Mesothelial cell of epicardium (in vitro differentiated cells): ENCODE measurements at places on chromosomes 1 and 21. TPM values are rescaled to one million over a fixed set of nuclear protein-coding genes. Genes with fewer than 3 reads are reported as not detected.

The NR1I3 gene
- not detected in 3 replicates for total RNA-seq

The SH2D1B gene
- total RNA-seq: not detected in 3 replicates

The RIPK4 gene
- total RNA-seq: 14.7 to 16.0 TPM (median 15.7 TPM) in 3 replicates

The DNAH14 gene
- total RNA-seq: 82.3 to 84.7 TPM (median 82.9 TPM) in 3 replicates

The HTR6 gene
- total RNA-seq: 0.11 to 0.24 TPM (median 0.11 TPM) in 3 replicates

The ODR4 gene
- 22.6 to 28.4 TPM (median 27.4 TPM) in 3 replicates for total RNA-seq

The SRSF4 gene
- 103 to 107 TPM (median 105 TPM) in 3 replicates for total RNA-seq

The SEMA6C gene
- total RNA-seq: 14.9 to 15.0 TPM (median 14.9 TPM) in 3 replicates

The FCRL2 gene
- not detected in 3 replicates for total RNA-seq

The LRRC8C gene
- total RNA-seq: 1.2 to 1.3 TPM (median 1.3 TPM) in 3 replicates

The PDZK1IP1 gene
- not detected in 3 replicates for total RNA-seq

The MAEL gene
- total RNA-seq: not detected in 3 replicates

The OR2M5 gene
- not detected in 3 replicates for total RNA-seq

The MAN1C1 gene
- 2.9 to 3.2 TPM (median 2.9 TPM) in 3 replicates for total RNA-seq

The CENPL gene
- 10.1 to 12.0 TPM (median 10.7 TPM) in 3 replicates for total RNA-seq

The KIF21B gene
- 6.5 to 7.0 TPM (median 6.9 TPM) in 3 replicates for total RNA-seq

The GSTM5 gene
- total RNA-seq: 0.24 to 0.29 TPM (median 0.25 TPM) in 3 replicates

The LDLRAD1 gene
- not detected in 3 replicates for total RNA-seq

The EVI5 gene
- 37.8 to 40.0 TPM (median 39.2 TPM) in 3 replicates for total RNA-seq

The CALML6 gene
- total RNA-seq: 1.6 to 2.7 TPM (median 1.9 TPM) in 3 replicates

The ADAMTS1 gene
- 67.8 to 77.6 TPM (median 72.7 TPM) in 3 replicates for total RNA-seq

The ZNF281 gene
- 24.7 to 26.5 TPM (median 25.3 TPM) in 3 replicates for total RNA-seq

The MPZ gene
- 1.3 to 1.4 TPM (median 1.3 TPM) in 3 replicates for total RNA-seq

The TEDDM1 gene
- not detected in 3 replicates for total RNA-seq

The FALEC gene
- 1.2 to 1.9 TPM (median 1.7 TPM) in 3 replicates for total RNA-seq

The KCND3 gene
- total RNA-seq: 0.31 to 0.47 TPM (median 0.42 TPM) in 3 replicates

The PPM1J gene
- total RNA-seq: 4.3 to 4.7 TPM (median 4.4 TPM) in 3 replicates

The OR2L5 gene
- total RNA-seq: not detected in 3 replicates

The ADCY10 gene
- 0.04 to 0.47 TPM (median 0.16 TPM) in 3 replicates for total RNA-seq

The LMX1A gene
- 0.18 TPM in 1 of 3 replicates, not detected in the others for total RNA-seq

The SPRR4 gene
- not detected in 3 replicates for total RNA-seq

The SASS6 gene
- total RNA-seq: 5.9 to 6.7 TPM (median 6.2 TPM) in 3 replicates

The RAB3B gene
- 3.8 to 4.0 TPM (median 3.9 TPM) in 3 replicates for total RNA-seq

The EMC1 gene
- 63.1 to 68.5 TPM (median 63.8 TPM) in 3 replicates for total RNA-seq

The PIGM gene
- total RNA-seq: 17.0 to 17.9 TPM (median 17.3 TPM) in 3 replicates

The LYPD8 gene
- not detected in 3 replicates for total RNA-seq

The SLC2A5 gene
- total RNA-seq: 0.07 to 0.13 TPM (median 0.11 TPM) in 3 replicates

The NBPF6 gene
- total RNA-seq: not detected in 3 replicates

The SPRR3 gene
- not detected in 3 replicates for total RNA-seq

The UBXN10 gene
- total RNA-seq: 2.2 to 2.6 TPM (median 2.3 TPM) in 3 replicates
